ENCODE measurements at places on chromosomes 3 and 15.

DNA sequence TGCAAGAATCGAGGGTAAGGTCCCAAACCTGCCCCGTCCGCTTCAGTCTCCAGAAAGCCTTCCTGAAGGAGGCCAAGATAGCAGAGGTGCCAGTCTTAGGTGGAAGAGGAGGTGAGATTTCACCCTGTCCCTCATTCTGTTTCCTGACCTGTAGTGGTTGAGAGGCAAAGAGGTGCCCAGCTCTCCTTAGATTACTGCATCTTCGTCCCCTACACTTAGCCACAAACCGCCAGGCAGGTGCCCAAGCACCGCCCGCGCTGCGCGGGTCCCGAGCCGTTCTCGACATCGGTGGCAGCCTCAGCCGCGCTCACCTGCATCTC lies 23.8 kb upstream of the POLG start:
- no peak for DNase-seq

GRCh38 chr3:111584744-111585143 lies 10.4 kb downstream of the ZBED2 start:
- DNase-seq = no peak

GRCh38 chr3:29827756-29828155 lies 546.9 kb downstream of the RBMS3 start:
- DNase-seq = no peak

- no peak for DNase-seq
Measured at GRCh38 chr3:160801386-160802118, 45.5 kb downstream of the PPM1L start.

DNA sequence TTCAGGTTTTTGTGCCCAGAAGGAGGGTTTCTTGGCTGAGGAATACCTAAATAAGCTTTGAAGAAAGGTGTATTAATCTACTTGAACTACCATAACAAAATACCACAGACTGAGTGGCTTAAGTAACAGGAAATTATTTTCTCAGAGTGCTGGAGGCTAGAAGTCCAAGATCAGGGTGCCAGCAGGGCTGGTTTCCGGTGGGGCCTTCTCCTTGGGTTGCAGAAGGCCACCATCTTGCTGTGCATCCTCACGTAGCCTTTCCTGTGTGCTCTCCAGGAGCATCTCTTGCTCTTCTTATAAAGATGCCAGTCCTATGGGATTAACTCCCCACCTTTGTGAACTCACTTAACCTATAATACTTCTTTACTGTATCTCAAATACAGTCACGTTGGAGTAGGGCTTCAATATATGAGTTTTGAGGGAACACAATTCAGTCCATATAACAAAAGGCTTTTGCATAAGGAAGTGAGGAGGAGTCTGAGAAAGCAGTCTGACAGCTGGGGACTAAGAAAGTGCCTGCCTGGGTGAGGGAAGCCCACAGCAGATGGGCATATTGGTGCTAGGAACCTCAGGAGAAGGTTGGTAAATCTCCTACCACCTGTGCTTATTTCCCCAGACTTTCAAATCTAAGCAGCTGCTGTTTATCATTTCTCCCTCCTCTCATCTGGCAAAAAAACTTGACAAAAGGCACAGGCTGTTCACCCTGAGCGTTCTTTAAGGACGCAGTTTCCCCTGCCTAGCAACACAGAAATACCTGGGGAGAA lies 89.6 kb upstream of the CBLB start:
- DNase-seq = no peak

GRCh38 chr15:25771338-25771706 lies 91.8 kb downstream of the ATP10A start:
- no peak for DNase-seq

DNA sequence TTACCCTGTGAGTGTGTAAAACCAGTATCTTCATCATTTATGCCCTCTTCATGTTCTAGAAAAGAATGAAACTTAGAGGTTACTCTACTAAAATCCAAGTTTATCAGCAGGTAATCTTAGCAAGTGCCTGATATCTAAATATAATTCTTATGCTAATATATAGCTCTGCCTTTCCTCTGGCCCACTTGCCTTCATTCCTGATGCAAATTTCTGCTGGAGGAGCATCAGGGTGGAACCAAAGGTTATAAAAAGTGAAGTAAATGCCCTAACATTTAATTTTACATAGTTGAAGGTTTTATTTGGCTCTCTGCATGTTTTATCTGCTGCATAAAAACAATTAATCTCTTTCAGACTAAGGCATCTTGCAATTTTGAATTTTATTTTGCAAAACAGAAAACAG lies 936.2 kb downstream of the ROBO2 start:
- DNase-seq = no peak

DNA sequence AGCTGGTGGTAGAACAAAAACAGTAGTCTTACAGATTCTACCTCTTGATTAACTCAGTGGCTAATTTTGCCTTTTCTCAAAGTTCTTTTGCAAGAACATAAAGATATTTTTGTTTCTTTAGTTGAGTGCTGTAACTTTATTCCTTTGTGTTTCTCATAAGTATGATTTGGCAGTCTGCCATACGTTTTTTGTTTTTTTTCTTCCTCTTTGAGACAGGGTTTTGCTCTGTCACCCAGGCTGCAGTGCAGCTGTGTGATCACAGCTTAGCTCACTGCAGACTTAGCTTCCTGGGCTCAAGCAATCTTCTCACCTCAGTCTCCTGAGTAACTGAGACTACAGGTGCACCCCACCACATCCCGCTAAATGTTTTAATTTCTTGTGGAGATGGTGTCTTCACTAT lies 22.4 kb downstream of the B3GNT5 start:
- DNase-seq = no peak

DNA sequence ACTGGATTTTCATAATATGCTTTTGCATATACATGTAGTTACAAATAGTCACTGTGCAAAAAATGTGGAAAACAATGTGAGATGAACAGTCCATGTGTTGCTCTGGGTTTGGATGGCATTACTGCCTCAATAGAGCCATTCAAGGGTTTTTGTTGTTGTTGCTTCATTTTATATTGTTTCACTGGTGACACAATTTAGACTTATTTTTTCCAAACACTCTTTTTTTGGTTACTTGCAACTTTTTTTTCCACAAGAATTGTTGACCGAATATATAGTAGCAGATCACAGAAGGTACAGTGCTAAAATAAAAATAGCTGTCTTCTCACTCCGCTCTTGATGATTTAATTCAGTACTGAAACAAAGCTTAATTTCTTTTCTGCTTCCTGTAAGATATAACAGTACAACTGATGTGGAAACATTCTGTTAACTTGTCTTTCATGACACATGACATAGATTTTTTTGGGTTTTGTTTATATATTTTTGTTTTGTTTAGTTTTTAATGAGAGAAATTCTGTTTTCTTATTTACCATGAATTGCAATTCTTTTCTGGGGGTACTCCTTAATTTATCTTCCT lies 618.6 kb downstream of the NAALADL2 start:
- DNase-seq = no peak

GRCh38 chr15:41948490-41948889 lies 23.9 kb downstream of the EHD4 start:
- no peak for DNase-seq

DNA sequence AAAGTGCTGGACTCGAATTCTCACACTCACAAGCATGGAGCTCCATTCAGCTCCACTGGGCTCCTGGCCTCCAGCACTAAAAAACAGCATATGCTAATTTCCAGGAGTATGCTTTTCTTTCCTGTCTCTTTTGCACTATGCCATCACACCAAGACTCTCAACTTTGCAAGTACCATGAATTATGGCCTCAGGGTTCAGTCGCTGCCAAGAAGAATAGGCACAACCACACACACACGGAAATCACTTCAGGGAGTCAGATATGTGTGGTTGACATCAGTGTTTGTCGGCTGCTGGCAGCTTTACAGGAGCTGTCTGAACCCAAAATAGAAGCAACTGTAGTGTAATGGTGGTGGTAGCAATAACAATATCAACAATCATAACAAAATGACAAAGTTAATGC lies 305.0 kb upstream of the SLCO3A1 start:
- no peak for DNase-seq

DNA sequence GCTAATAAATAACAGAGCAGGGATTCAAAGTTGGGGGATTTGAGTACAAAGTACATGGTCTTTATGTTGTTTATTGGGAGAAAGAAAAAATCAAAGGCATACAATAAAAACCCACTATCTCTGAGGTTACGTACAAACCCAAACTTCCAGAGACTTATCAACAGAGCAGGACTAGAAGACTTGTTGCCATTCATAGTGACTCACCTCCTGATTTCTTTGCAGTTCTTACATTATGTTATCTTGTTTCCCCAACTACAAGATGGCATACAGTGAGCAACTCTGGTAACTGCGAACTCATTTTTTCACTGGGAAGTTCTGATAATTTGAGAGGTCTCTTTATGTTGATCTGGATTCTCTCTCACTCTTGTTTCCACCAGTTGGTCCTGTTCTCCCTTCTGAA lies 80.6 kb upstream of the ETV5 start:
- DNase-seq = no peak

DNA sequence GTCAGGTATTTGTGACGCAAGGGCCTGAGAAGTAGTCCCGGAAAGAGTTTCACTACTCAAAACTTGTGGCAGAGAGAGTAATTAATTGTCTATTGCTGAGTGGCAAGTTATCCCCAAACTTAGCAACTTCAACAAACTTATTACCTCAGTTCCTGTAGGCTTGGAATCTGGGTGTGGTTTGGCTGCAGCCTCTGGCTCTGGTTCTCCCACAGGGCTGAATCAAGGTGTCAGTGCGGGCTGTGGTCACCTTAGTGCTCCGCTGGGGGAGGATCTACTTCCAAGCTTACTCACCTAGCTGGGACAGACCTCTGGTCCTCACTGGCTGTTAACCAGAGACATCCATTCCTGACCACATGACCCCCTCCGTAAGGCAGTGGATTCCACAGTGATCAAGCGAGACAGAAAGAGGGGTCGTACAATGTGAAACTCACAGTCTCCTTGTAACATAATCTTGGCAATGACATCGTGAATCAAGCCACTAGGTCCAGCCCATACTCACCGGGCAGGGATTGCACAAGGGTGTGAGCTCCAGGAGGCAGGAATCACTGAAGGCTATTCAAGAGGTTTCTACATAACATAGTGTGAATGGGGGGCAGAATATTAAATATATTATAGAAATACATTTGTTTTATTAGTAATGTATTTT lies 138.3 kb downstream of the RYR3 start:
- no peak for DNase-seq

DNA sequence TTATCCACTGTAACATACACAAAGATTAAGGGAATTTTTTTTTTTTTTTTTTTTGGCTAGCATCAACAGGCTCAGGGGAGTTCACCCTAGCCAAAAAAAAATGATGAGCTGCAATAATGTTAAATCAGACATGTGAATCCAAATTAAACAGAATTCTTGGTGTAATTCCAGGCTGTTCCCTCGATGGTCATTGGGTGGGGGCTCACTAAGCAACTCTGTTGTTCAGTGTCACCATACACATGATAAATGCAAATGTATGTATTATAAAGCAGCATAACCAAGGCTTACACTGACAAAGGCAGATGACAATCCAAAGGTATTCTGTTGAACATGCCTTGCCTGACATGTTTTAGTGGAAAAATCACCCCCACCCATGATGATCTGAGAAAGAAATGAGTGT lies 29.0 kb downstream of the IL1RAP start:
- no peak for DNase-seq

DNA sequence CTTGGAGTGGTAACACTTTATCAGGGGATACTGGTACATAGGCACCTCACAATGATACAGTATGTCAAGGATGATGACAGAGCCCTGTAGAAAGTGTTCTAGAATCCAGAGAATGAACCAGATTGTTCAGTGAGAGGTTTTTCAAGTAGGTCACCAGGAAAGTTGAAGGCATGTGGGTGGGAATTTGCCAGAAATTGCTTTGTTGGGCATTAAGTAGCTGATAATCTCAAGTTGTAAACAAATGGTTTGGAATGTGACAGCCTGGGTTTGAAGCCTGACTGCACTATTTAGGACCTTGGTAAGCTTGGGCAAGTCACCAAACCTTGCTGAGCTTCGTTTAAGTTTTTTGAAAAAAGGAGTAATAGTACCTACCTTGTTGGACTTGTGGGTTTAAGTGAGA lies 12.5 kb downstream of the SLC35G2 start:
- DNase-seq = no peak

GRCh38 chr15:50146632-50147031 lies 27.6 kb upstream of the ATP8B4 start:
- DNase-seq = no peak

- DNase-seq = no peak
Measured at GRCh38 chr15:69535998-69536397, 83.4 kb downstream of the RPLP1 start.

DNA sequence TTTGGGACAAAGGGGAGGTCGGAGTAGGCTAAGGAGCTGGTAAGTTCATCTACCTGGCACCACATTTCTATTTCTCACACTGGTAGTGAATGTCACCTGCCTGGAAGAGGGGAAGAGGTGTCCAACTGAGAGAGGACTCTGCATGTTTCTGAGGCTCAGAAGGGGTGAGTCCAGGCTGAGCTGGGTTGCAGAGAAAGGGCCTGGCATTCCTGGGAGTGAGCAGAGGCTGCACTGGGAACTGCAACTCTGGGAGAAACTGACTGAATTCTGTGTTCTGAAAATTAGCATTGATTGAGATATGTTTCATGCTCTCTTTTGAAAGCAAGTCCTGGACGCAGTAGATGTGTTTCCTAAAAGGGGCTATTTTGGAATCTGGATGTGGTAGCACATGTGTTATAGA lies 32.3 kb upstream of the ARNT2 start:
- DNase-seq = no peak

DNA sequence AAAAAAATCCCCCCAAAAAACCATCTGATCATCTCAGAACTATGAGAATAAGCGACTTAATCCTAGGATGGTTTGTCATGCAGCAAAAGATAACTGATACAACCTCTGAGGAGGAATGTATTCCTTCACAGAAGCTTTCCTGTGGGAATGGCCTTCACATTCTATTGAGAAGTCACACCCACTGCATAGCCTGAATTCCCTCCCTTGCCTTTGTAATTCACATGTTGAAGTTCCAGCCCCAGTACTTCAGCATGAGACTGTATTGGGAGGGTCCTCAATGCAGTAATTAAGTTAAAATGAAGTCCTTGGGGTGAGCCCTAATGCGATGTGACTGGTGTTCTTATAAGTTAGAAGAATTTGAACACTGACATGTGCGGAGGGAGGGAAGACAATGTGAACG lies 395.2 kb downstream of the TUSC7 start:
- DNase-seq = no peak

GRCh38 chr3:55427739-55428138 lies 59.4 kb downstream of the WNT5A start:
- no peak for DNase-seq

DNA sequence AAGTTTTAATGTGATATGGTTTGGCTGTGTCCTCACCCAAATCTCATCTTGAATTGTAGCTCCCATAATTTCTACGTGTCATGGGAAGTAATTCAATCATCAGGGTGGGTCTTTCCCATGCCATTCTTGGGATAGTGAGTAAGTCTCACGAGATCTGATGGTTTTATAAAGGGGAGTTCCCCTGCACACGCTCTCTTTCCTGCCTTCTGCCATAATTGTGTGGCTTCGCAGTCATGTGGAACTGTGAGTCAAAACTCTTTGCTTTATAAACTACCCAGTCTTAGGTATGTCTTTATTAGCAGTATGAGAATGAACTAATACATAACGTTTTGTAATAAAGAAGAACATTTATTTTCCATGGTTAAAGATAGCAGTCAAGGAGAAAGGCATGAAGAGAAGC lies 39.2 kb upstream of the GOLIM4 start:
- no peak for DNase-seq

All from HEK293T (cell line).